ENCODE measurements at places on chromosomes 12 and 14.

DNA sequence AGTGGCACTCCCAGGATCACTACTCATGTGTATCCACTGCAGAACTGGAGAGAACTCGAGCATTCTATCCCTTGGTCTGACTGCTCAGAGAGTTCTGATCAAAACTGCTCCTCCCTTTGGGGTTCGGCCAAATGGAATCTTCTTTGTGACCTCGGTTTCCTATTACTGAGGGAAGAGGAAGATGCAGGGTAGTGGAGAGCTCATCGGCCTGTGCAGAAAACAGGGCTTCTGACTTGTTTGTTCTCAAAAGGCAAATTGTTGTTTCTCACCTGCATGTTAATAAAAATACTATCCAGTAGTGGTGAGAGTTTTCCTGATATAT lies 17.1 kb upstream of the AKAP6 start:
- DNase-seq, result no peak

DNA sequence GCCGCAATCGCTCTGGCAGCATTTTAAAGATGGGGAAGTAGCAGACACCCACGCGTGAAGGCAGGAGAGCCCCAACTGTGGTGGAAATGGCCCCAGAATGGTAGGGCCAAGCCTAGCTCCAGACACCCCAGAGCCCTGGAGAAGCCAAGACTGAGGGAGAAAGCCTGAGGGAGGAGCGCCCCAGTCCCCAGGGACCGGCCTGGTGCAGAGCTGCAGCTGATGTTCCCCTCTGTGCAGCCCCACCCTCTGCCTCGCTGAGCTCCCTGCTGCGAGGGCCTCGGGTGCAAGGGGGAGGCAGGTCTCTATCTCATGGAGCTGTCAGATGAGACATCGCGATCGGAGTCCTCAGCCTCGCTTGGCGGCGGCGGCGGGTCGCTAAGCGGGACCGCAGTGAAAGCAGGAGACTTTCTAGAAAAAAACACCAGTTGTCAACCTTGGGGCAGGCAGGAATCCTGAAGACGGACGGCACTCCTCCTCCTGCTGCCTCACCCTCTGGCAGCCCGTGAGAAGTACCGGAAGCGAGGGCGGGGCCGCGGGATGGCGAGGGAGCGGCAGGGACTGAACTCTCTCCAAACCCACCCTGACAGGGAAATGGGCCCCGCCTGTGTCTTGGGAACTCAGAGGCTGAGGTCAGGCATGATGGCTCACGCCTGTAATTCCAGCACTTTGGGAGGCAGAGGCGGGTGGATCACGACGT lies 6.0 kb downstream of the GAPDH start:
- no peak for DNase-seq

DNA sequence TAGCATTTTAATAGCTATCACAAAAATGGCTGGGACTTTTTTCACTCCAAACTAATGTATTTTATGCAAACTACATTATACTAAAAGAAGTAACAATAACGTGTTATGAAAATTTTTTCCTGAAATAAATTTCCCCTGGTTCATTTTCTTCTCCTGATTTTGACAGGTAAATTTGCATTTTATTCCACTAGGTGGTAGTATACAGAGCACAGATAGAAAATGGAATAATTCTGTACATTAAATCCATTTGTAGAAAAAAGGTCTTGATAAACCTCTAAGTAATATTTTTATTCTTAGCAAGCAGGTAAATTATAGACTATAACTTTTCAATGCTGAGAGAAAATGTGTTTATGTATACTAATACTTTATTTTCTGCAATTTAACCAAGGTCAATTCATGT lies 96.5 kb downstream of the BCAT1 start:
- no peak for DNase-seq

DNA sequence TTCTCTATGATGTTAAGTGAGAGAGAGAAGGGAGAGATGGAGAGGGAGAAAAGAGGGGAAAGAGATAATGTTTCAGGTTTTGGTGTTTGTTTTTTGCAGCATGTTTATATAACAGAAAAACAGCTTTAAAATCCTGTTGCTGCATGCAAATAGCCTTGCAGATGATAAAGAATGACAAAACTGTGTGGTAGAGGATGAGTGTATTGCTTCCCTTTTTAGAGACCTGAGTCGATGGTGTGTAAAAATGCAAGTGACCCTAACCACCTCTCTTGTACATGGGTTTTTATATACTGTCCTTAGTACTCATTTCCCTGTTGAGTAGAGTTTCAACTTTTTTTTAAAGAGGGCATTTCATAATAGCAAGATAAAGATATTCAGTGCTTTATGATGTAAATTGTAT lies 249.1 kb downstream of the AKAP6 start:
- DNase-seq, result no peak

All from CD4-positive, alpha-beta T cell treated with Interleukin-15 for 1 hour (primary cell).